ENCODE measurements at places on chromosomes 12 and 14.

- no peak for DNase-seq
Measured at GRCh38 chr14:80988735-80989429, 33.5 kb downstream of the TSHR start.

DNA sequence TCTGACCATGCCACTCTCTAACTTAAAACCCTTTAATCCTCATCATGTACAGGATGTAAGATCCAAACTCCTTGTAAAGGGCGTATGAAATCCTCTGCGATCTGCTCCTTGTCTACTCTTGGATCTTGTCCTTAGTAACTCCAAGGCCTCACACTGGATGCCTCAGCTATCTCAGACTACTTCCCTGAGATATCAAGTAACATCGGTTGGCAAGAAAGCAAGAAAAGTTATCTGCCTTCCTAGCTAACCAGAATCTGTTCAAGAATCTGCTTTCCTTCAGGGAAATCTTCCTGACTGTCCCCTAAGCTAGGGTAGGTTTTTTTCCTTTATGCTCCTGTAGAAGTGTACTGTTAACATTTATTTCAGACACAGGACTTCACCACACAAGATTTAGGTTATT is 82.6 kb downstream of the TAOK3 start:
- DNase-seq, result no peak

- DNase-seq, result no peak
Measured at GRCh38 chr12:61220337-61220736, 1039.9 kb upstream of the USP15 start.

GRCh38 chr12:9365296-9365695 is 157.1 kb upstream of the PZP start:
- no peak for DNase-seq
